ENCODE measurements at places on chromosomes 13 and 19.
A peak's percentile ranks its signal among the peaks of the same experiment; 100 is the strongest.

DNA sequence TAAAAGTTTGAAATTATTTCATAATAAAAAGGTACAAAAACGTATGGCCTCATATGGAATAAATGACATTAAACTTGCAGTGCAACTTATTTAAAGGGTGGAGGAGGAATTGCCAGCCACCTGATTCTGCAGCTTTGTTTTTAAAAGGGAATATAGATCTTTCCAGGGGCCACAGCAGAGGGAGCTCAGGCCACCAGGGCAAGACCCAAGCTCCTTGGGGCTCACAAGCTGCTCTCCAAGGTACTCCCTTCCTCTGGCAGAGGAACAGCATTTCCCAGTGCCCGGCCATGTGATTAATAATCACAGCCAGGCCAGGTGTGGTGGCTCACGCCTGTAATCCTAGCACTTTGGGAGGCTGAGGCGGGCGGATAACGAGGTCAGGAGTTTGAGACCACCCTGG lies 6.2 kb downstream of the ACOD1 start:
- DNase-seq, result no peak

GRCh38 chr13:40961214-40961613 lies 57.9 kb downstream of the ELF1 start:
- DNase-seq, result no peak

GRCh38 chr19:6091771-6092291 lies 18.5 kb downstream of the RFX2 start:
- DNase-seq, result no peak

- peak; percentile 22 for DNase-seq
Measured at GRCh38 chr13:31912647-31913401, 118.8 kb upstream of the FRY start.
